ENCODE measurements at places on chromosomes 2 and 18. TPM values are rescaled to one million over a fixed set of nuclear protein-coding genes. Genes with fewer than 3 reads are reported as not detected.

GRCh38 chr2:127421871-127422558 is 3.8 kb downstream of the PROC start:
- DNase-seq: no peak

The SERPINB4 gene
- total RNA-seq: not detected

- no peak for DNase-seq
Measured at GRCh38 chr2:129820908-129821307, 158.6 kb upstream of the RAB6C start.

- DNase-seq: no peak
Measured at GRCh38 chr2:30499681-30500080, 52.6 kb downstream of the LCLAT1 start.

The PCARE gene
- total RNA-seq: not detected

The LIMS3 gene
- 9.4 TPM for total RNA-seq

DNA sequence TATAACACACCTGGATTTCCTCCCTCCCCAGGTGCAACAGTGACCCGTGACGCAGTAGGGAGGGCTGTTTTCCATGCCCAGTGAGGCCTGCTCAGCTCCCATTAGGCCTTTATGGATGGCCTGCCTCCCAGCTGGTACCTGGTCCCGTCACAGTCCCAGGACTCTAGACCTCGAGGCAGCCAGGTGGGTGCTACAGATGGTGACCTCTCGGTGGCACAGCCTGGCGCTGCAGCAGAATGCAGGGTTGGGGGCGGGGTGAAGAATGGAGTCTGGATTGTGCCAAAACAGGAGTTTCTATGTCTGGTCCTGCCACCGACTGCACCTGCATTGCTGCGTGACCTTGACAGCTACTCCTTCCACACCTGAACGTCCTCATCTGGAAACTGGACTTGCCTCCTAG is 18.0 kb upstream of the YWHAQ start:
- DNase-seq: no peak

- DNase-seq: no peak
Measured at GRCh38 chr18:2814928-2815327, 31.9 kb upstream of the EMILIN2 start.

DNA sequence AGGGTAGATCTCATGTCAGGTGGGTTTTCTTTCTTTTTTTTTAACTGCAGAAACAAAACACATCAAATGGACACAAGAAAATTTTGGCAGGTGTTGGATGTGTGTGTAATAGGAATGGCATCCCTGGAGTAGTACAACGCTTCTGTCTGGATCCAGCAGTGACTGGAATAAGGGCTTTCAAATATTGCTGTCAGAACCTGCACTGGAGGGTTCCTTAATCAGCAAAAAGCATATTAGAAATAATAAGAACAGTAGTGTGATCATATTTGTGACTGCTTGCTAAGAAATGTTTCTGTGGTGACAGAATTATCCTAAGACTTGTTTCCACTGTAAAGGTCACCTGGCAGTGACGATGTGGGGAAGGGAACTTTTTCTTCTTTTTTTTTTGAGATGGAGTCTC is 30.8 kb downstream of the CREG2 start:
- DNase-seq: no peak

DNA sequence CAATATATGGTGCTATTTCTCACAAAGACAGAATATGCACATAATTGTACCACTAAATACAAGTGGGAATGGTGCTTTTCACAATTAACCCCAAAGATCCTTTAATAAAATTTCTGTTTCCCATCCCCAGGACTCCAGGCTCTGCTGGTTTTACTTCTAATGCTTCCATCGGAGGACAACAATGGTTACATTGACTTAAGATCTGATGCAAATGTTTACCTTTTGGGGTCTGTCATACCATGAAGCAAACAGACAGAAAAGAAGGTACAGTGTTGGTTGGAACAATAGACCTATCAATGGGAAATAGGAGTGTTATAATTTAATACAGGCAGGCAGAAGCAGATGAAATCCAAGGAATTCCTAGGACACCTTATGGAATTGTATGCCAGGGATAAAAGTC is 105.7 kb downstream of the UPP2 start:
- no peak for DNase-seq

DNA sequence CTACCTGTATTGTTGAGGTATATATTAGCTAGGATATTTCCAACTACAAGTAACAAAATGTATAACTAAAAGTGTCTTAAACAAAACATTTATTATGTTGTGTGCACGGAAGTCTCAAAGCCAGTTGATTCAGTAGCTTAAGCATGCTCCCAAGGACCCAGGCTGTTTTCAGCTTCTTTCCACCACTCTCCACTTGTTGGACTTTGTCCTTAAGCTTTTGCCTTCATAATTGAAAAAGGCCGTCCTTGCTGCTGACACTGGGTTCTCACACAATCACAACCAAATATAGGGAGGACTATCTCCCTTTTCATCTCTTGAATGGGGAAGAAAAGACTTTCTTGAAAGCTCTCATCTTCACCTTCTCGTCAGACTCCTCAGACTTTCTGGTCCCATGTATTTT is 12.2 kb upstream of the NEMP2 start:
- DNase-seq: no peak

GRCh38 chr18:48767090-48767690 is 183.6 kb downstream of the SMAD7 start:
- no peak for DNase-seq

The IGFBP5 gene
- 6.1 TPM for total RNA-seq

DNA sequence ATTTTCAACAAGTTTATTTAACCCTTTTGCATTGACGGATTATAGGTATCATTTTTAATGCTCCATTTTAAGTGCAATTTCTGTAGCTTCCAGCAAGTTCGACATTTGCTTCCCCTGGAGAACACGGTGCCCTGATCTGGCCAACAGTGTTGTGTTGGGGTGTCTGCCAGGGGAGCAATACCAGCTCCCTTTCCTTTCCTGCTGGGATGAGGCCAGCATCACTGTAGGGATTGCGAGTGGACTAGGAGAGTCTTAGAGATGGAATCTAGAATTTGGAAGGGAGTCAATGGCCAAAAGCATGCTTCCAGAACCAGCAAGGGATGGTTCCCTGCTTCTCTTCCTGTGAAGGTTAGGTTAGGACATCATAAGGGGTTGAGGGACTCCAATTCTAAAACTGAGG is 135.2 kb downstream of the RTN4 start:
- DNase-seq: no peak

The MAP2 gene
- 6.0 TPM for total RNA-seq

DNA sequence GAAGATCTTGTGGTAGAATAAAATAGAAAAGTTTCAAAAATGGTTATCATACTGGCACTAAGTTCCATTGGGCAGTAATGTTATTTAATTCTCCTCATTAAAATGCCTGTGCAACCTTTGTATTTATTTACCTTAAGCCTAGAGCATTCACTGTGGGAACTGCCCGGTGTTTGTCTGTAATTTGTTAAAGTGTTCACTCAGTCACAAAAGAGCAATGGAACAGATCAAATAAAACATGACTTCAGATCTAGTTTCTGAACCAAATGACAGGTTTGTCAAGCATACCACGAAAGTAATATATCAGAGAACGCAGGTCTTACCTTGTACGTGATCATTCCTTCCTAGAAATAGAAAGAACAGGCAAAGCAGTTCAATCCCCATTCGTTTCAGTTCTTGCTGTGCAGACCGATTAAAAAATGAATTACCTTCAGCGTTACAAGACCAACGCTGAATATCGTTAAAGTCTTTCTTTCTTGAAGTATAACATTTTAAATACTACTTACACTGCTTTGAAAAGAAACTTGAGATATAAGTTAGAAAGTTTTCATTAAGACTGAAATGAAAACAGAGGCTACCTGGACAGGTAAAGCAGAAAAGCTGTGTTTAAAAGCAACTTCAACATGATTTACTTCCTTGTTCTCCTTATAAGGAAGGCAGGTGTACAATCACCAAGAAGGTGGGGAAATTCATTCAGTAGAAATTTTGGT is at the start of gene ITGB6:
ITGB6 (minus strand) TSS at position 590 of the 707 bp plus-strand sequence; CDS start at position 381, 209 bp downstream.
- DNase-seq: no peak

The INHA gene
- not detected for total RNA-seq

DNA sequence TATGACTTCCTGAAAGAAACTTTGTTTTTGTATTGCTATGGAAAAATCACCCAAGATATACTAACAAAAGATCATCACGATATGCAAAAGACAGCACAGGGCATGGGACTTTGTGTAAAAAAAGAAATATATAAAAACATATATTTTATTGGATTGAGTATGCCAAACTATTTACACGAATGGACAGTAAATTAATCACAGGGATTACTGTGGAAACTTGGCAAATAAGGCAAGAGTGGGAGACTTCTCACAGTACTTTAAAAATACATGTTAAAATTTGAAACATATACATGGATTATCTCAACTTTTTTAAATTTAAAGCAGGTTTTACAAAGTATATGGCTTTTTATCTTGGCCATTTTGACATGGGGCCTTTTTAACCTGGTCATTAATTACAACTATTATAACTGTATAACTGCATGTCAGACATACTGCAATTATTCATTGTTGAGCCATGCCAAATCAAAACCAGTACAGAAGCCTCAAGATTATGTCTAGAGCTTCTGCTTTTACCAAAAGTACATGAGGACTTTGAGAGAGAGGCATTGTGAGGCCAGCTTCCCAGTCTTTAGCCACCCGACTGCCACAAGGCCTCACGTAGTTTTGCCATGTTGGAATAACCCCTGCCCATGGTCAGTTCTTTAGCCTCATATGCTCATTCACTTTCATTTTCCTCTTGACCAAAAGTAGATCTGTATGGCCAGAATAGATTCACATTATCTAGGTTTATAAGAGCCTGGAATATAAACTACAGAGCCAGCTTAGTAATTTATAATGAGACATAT is 419.8 kb downstream of the SETBP1 start:
- DNase-seq: no peak

DNA sequence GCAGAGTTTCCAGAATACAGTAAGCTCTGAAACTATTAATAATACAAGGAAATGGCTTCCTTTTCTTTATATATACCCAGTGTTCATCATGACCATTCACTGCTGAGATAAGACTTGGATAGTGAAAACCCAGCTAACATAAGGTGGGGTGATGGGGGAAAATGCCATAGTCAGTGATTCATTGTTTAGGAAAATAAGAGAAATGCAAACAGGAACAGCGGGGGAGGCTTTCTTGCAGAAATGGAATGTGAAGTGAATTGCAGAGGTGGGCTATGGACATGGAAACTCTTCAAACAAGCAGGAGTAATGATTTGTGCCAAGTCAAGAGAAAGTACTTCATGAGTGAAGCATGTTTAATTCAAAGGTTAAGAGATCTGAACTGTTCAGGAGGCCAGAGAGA is 519.4 kb downstream of the TDRD15 start:
- no peak for DNase-seq

- DNase-seq: no peak
Measured at GRCh38 chr2:190862571-190862991, 18.0 kb upstream of the GLS start.

- DNase-seq: no peak
Measured at GRCh38 chr2:223621901-223622300, 19.7 kb upstream of the SCG2 start.

The TUBB8B gene
- 0.14 TPM for total RNA-seq

The CD8A gene
- 0.05 TPM for total RNA-seq

GRCh38 chr2:234691214-234691575 is 194.3 kb upstream of the ARL4C start:
- DNase-seq: no peak

- no peak for DNase-seq
Measured at GRCh38 chr2:172870396-172870795, 134.8 kb downstream of the RAPGEF4 start.

- DNase-seq: peak; percentile 48
Measured at GRCh38 chr2:9617749-9618148, 13.0 kb downstream of the YWHAQ start.

The PLEK gene
- total RNA-seq: 0.17 TPM

DNA sequence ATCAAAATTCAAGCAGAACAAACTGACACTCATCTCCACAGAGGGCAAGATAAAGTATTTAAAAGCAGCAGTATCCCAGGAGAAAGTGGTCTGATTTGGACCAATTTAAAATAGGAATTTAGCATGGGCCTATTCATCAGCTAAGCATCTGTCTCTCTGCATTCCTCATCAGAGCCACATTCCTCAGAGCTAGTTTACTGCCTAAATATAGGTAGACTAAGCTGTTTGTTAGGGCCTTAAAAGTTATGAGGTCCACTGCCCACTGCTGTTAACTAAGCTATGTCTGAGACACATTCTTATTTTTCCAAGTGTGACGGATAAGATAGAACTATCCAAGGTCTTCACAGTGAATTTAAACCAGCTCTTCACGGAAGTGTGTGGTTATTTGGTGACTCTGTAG is 17.6 kb downstream of the NEB start:
- DNase-seq: no peak

GRCh38 chr2:56754066-56754615 is 570.4 kb downstream of the CCDC85A start:
- DNase-seq: no peak

The C2orf81 gene
- total RNA-seq: 0.17 TPM

DNA sequence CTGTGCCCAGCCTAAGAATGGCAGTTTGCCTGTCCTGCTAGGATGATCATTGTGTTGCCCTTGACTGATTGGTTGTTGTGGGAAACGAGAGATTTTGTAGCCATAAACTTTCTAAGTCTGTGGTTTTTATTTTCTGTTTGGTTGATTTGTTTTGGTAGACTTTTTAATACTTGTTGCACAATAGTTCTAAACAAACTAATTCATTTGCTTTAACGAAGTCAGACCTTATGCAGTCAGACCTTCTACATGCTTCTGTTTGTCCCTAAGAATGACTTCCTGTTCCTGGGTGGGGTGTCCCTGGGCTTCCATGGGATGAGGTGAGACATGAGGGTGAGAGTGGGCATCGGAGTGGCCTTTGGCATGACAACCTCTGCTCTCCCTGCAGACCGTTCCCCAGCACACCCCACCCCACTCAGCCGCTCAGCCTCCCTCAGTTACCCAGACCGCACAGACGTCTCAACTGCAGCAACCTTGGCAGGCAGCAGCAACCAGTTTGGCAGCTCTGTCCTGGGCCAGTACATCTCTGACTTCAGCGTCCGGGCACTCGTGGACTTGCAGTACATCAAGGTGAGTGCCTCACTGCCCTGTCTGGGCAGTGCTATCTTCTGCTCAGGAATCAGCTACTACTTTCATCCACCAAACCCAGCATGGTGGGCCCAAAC is 7.8 kb upstream of the CNNM3 start:
- no peak for DNase-seq

The TMEM131 gene
- total RNA-seq: 30.9 TPM

DNA sequence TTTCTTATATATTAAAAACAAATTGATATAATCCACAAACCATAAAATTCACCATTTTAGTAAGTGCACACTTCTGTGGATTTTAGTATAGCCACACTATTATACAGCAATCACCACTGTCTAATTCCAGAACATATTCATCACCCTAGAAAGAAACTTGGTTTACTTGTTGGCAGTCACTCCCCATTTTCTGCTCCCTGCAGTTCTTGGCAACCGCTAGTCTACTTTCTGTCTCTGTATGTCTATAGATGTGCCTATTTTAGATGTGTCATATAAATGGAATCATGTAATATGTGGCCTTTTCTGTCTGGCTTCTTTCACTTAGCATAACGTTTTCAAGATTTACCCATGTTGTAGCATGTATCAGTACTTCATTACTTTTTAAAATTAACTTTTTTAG is 5.7 kb downstream of the CKAP2L start:
- no peak for DNase-seq

GRCh38 chr2:162458240-162458639 is 114.3 kb downstream of the GCA start:
- DNase-seq: no peak

All from dermis blood vessel endothelial cell (primary cell).